ENCODE measurements at places on chromosomes 13 and 19.

- DNase-seq = no peak
These were observed 31.6 kb upstream of the METTL21C start for GRCh38 chr13:102726430-102726829.

DNA sequence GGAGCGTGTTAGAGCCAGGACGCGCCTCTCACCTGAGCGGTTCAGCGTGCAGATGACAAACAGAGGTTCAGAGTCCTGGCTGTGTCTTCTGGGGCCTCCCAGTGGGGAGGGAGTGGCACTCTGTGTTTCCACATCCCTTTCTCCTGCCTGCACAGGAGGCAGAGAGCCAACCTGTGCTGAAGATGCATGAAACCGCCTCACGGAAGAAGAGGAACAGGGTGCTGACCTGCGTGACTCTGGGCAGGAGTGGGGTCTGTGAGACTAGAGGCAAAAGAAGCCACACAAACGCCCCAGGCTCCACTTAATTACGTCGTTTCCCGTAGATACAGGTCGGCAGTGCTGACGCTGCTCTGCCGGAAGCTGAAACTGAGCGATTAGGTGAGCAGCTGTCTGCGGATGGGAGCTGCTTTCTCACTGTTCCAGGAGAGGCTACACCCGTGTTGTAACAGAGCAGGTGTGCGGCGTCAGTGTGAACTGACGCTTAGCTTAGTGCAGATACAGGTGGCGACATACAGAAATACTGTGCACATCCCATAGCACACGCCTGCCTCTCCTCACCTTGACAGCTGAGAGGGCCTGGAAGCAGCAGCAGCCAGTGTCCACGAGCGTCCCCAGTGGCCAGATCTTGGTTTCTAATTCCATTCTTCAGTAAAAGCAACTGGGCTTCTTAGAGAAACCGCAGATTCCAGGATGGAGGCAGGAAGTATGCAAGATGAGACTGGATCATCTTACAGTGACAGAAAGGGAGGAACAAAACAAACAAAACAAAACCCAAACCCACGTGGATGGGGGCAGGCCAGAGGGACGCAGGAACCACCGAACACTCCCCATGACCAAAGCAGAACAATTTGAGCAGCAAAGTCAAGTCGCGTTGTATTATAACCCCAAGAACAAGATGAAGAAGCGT, 37.7 kb upstream of the MCF2L start:
- DNase-seq = no peak

DNA sequence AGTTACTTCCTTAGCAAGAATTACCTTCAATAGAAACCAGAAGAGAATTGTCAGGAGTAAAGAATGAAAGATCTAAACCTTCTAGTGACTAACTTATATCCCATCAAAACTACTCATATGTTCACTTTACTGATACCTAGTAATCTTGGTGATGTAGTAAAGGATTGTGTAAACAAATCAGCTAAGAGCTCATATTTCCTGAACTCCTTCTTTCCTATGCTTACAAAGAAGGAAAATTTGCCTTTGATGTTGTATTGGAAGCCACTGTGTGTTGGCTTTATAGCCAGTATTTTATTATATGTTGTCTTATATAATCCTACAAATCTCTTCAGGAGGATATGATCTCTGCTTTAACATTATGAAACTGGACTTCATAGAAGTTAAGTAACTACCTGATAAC, 671.0 kb downstream of the PCDH9 start:
- DNase-seq = no peak

DNA sequence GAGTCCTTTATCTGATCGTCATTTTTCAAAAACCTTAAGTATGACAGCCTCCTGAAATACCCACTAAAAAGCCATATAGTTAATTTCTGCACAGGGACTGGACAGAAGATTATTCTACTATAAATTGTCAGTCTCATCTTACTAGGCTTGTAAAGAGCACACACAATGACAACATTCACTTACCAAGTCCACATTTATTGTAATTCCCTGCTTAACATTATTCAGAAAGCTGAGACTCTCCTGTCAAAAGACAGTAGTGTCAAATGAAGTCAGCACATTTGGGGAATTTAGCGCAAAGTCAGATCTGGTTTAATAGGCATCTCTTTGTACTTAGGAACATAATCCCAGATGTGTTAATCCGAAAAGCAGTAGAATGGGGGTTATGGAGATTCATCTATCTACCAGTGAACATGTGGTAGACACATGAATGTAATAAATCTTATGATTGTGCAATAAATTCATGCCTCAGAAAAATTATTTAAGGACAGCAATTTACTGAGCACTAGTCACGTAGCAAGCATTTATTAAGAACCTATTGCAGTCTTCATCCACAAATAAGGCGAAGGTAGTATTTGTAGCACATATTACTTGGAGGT, 224.6 kb upstream of the GPC6 start:
- DNase-seq = no peak

GRCh38 chr13:91214031-91214430, 133.5 kb upstream of the MIR17HG start:
- no peak for DNase-seq

DNA sequence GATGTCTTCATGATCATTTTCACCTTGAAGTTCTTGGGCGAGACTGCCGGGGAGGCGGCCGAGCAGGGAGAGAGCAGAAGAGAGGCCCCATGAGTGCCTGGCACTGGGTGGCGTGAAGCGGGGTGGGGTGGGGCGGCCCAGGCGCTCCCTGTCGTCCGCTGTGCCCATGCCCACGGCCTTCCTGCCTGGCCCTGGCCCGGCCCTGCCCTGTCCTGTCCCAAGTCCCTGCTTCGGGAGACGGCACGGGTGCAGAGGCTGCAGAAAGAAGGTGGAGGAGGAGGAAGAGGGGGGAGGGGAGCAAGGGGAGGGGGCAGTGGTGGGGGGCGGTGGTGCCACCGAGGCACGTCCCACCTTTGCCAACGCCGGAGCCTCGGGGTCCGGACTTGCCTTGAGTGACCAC, 118.4 kb downstream of the PTPRS start:
- no peak for DNase-seq

DNA sequence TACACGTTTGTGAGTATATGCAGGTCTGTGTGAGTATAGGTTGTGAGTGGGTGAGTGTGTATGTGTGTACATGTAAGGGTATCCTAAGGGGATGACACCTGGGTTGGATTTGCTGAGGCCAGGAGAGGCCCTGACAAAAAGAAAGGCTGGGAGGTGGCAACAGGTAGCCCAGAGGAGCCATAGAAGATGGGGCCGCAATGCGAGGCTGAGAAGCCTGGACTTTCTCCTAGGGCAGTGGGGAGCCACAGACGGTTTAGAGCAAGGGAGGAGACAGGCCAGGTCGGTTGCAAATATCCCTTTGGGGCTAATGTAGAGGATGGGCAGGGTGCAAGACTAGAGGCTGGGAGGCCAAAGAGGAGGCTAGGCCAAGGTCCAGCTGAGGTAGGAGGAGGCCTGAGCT, 54.3 kb downstream of the CELF5 start:
- DNase-seq = no peak

DNA sequence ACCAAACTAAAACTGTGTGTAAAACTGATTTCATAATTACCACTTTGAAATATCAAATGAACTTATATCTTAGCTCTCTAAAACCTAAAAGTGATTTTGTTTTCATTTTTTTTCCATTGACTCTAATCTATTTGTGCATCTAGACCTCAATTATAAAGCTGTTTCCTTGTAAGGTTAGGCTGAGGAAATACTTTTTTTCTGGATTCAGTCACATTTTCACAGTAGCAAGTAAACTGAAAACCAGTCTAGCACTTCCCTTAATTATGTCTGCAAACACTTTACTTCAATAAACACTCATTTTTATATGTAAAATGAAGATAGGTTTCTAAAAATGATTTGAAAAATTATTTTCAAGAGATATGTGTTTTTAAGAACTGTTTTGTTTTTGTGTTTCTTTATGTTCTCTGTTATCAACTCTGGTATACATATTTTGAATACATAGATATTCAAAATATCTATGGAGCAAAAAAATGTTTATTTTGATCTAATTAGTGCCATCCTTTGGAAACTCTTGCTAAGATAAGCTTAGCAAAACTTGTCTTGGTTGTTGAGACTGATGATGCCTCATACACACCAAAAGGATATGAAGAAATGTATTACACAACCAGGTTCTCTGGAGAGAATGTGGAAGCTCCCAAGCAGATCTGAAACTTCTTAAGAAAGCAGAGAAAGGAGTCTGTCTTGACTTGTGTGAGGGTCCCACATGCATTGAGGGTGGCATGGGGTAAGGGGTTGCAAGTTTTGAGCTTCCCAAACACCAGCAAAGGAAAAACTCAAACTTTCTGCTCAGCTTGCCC, 1887.4 kb downstream of the PCDH9 start:
- no peak for DNase-seq
